ENCODE measurements at places on chromosomes 12 and 14.
A peak's percentile ranks its signal among the peaks of the same experiment; 100 is the strongest.

GRCh38 chr12:57549909-57550640, at the start of gene KIF5A:
TSS of gene KIF5A (plus strand) at chr12:57550044. CDS start at chr12:57550272, 228 bp downstream.
- no peak for DNase-seq

DNA sequence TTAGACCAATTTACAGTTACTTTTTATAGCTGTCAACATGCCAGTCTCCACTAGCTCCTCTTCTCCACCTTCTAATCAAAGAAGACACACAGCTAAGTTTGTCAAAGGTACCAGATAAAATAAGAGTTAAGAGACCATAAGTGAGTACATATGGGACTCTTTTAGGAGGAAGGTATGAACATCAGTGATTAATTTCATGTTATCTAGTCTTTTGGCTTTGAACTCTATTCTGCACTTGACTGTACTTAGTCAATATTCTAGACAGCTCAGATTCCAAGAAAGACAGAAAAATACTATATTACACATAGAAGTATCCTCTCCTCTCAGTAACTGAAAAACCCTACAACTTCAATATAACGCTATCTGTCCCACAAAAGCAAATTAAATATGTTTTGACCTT, 28.1 kb downstream of the CAPRIN2 start:
- DNase-seq = no peak

DNA sequence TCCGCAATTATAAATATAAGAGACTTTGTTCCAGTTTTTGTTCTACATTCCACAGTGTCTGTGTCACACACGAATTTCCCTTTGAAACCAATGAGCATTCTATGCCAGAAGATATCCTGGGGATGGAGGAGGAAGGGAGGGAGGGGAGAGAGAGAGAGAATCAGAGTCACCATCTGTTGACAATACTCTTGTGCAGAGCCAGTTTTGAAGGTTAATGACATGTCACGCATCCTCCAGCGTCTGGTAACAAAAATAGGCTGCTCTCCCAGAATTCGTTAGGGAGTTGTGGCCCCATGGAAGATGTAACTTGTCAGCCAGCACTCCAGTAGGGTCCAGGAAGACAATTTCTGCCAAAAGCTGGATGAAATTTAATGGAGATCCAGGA, 213.5 kb upstream of the KRR1 start:
- DNase-seq = peak; percentile 60

GRCh38 chr14:68906439-68906838, 72.7 kb downstream of the ACTN1 start:
- DNase-seq = no peak

DNA sequence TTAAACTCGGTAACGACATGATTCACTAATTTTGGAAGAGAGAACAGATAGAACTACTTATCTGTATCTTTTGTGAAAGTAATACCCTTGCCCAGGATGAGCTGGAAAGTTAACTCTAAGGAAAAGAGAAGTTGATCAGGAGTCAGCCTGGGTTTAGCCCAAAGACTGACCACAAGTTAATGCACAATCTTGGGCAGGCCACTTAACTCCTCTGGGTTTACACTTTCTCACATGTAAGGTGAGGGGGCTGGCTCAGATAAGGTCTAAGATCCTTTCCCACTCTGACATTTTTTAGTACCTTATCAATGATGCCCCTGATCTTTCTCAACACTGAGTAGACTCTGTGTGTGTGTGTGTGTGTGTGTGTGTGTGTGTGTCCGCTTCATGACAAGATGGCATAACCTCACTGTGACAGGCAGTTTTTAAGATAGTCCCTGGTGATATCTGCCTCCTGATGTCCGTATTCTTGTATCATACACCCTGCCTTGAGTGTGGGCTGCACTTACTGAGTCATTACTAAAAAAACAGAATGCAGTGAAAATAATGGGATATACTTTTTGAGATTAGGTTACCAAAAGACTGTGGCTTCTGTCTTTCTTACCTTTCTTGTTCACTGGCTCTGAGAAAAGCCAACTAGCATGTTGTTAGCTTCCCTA, 56.2 kb upstream of the CCDC198 start:
- DNase-seq = no peak

DNA sequence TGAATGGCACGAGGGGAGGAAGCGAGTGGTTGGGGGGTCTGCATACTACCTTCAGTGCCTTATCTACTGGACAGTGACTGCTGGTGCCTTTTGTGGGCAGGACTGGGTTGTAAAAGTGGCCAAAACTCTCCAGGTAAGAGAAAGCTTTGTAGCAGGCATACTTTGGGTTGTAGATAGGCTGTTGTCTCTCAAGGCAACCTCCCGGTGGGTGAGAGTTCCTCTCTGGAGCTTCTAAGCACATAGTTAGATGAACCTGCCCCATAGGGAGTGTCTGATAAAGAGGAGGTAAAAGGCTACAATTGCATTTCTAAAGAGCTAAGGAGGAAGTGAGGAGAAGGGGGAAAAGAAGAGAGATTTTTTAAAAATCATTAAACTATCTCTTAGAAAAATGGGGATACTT, 4.2 kb upstream of the DAD1 start:
- no peak for DNase-seq

DNA sequence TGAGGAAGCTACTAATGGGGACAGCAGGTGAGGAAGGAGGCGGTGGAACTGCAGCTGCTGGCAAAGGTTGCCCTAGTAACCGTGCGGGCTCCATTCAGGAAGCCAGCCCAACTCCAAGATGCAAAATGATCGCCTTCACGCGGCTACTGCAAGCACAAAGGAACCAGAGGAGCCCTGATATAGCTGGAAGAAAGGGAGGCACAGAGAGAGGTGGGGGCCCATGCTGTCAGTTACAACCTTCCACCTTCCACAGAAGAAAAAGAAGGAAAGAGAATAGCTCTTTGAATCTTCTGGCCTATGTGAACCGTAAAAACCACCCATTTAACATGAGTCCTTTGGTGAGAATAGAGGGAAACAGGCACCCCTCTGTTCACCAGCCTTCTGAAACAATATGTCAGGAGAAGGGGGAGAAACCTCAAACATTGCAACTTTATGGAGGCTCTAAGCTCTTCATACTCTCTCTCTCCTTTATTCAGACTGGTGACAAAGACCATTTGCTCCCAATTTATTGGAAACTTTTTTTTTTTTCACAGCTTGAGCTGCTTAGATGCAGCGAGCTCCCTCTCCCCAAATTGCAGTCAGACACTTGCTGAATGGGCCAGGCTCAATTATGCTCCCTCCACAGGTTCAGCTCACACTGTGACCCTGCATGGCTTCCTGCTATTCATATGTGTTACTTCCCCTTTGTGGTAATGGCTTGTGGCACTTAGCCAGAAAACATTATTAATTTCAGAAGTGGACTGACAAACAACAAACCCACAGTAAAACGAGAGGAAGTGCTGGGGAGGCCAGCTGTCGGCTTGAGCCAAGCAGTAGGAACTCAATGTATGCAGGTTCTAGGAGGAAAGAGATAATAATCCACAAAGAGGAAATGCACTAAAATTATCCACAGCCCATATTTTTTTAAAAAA, 6.2 kb downstream of the DUSP6 start:
- no peak for DNase-seq

DNA sequence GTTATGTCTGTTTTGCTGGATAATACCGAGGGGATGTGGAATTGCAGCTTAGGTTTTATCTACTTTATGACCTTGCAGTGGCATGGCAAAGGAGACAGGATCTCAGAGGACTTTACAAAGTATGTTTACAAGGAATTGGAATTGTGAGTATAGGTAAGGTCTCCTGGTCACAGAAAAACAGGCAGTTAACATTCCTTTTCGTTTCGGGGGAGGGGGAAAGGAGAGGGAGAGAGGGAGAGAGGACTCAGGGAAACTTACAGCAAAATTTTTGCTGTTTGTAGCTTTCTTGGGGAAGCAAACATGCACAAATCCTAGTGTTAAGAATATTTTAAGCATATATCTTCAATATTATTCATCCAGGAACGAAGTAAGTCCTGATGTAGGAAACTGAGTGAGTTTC, 590.5 kb upstream of the LRFN5 start:
- no peak for DNase-seq

DNA sequence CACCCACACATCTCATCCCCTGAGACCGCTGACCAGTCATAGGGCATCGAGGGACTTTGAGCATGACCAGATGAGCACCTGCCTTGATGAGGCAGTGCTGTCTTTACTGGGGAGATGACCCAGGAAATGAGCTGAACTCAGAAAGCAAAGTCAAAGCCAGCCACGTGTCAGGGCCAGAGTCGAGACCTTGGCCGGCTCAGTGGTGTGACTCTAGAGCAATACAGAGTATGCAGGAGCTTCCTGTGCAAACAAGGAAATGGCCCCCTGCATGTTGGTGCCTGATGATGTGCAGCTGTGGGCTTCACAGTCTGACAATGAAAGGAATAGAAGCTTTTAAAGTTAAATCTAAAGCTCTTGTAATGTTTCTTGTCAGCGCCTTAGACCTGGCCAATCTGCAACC, 332.9 kb downstream of the PCNX1 start:
- no peak for DNase-seq

- DNase-seq = no peak
These were observed 104.3 kb downstream of the SLC16A7 start for GRCh38 chr12:59700153-59700450.

- no peak for DNase-seq
These were observed 156.8 kb downstream of the PDZRN4 start for GRCh38 chr12:41344776-41345470.

DNA sequence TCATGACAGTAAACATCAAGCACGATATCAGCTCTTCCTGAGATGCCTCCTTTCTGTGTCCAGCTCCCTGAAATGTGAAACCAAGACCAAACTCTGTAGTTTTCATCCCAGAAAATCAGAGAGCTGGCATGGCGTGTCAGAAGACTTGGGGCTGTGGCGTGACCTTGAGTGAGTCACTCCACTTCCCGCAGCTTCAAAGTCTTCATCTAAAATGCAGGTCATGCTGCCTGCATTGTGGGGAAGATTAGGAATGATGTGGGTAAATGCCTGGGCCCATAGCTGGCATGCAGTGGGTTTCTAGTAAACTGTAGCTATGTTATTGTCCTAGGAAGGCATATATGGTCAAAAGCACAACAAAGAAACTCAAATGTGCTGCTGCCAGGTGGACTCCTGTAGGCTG, 28.8 kb downstream of the OAS2 start:
- DNase-seq = no peak

DNA sequence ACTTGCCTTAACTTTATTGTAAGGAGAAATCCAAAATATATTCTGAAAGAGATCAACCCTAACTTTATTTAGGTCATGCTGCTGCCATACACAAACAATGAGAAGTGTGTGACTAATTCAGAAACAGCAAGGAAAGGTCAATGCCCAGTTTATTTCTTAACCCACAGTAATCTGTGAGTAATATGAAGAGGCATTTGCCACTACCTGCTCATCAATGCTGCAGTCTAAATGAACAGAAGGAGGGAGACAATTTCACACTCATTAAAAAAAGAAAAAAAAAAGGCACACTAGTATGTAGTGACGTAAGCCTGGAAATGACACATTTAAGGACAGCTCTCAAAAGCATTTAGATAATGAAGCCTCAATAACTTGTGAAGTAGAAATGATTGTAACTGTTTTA, 90.5 kb upstream of the FOXN3 start:
- no peak for DNase-seq

DNA sequence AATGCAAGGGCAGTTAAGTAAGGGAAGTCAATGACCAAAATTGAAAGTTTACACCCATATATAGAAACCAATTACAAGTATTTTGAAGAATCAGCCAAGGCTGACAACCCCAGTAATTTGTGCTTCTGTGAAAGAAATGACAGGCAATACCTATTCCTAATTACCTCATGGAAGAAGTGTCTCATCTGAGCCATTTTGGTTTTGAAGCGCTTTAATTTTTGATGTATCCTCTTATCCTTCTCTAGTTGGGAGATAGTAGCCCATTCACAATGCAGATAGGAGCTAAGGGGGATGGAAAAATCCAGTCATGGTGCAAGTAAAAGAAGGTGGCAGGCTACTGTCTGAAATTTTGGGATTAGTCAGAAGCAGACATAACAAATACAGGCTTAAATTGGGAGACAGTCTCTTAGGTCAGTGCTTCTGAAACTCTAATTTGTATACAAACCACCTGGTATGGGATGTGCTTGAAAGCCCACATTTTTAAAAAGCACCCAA, 30.4 kb upstream of the SUPT16H start:
- no peak for DNase-seq

- no peak for DNase-seq
These were observed 7.3 kb upstream of the RCOR1 start for GRCh38 chr14:102584871-102585869.

GRCh38 chr12:122888232-122888752, 7.6 kb downstream of the VPS37B start:
- DNase-seq = no peak

DNA sequence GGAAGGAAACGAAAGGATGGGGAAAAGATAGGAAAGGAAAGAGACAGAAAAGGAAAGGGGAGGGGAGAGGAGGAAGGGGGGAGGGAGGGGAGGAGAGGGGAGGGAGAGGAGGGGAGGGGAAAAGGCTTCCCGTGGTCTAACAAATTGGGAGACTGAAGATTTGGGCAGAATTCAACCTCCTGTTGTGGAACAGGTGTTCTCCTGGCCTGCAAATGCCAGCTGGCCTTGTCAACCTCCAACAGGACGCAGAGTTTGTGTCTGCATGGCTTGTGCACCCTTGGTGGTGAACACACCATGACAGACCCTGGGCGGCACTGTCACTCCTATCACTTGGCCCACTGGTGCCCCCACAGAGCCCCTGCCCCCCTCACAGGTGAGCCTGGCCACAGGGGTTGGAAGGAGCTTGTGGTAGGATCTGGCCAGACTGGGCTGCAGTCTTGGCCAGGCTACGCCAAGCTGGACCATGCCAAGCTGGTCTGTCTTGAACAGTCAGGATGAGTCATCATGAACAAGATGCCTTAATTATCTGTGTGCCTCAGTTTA, 321.6 kb downstream of the BCL11B start:
- no peak for DNase-seq

DNA sequence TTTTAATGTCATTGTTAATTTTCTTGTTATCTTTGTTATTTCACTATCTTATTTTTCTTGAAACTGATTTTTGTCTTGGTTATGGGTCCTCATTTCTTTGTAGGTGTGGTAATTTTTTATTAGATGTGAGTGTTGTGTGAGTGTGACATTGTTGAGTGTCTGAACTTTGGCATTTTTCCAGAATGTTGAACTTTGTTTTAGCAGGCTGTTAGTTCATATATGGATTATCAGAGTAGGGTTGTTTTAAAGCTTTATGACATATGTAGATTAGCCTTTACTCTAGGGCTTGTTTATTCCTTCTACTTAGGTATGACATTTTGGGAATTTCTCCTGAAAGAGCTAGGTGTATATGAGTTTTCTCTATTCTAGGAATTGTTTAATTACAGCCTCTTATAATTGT, 103.9 kb downstream of the ARID2 start:
- no peak for DNase-seq

- DNase-seq = no peak
These were observed 10.2 kb downstream of the ARHGAP5 start for GRCh38 chr14:32087173-32087861.

DNA sequence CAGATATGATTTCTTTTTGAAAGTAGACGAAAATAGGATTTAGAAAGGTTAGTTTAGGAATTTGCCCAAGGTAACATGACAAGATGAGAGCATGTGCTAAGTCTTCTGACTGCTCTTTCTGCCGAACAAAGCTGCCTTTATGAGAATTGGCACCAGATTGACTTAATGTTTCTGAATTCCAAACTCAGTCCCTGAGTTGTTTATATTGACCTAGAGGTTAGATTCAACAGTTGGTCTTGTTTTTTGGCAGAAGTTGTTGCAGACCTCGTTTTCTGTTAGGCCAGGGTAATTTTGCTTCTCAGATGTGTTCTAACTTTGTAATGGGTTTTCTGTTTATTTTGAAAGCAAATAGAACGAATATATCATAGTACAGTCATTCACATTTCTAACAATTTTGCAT, 61.5 kb upstream of the LRTM2 start:
- DNase-seq = no peak
